GM10248 (cell line): ENCODE measurements at places on chromosomes 4 and X.

DNA sequence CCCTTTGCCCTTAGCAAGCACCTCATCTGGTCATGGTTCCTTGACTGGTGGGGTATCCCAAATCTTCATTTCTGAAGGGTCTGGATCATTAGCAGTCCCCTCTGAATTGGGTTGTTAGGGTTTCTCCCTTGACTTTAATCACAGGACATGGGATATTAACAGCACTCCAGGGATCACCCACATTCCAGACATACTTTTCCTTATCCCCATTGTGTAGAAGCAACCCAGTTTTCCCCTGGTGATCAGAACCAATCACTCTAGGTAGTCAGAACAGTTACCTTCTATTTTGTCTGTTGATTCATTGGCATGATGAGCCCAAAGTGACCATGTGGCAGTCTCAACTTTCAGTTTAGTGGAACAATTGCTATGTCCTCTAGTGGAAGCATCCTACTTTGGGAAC is 29.1 kb upstream of the GRSF1 start:
- DNase-seq, result no peak

DNA sequence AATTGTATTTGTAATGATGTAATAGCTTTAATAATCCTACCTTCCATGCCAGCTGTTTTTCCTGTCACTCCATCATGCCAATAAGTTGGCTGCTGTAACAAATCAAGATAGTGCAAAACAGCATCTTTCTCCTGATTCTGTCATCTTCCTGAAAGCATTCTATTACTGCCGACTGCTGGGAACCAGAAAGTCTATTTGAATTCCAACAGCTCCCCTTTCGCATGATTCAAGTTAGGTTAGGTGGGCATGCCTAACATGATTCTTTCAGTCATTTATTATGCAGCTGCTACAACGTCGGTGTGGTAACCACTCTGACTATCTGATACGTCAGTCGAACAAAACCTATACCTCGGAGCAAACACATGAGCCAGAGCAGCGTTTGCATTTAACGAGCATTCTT is 127.9 kb upstream of the DMD start:
- no peak for DNase-seq

DNA sequence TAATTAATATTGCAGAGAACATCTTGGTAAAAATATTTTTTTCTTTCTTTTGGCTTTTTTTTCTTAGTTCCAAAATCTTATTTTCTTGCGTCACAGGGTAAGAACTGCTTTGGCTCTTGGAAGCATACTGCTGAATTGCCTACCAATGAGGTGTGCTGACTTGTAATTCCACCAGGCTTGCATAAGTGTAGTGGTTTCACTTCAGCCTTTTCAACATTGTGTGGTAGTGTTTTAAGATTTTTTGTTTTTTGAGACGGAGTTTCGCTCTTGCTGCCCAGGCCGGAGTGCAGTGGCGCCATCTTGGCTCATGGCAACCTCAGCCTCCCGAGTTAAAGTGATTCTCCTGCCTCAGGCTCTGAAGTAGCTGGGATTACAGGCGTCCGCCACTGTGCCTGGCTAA is 42.4 kb downstream of the N4BP2 start:
- no peak for DNase-seq

DNA sequence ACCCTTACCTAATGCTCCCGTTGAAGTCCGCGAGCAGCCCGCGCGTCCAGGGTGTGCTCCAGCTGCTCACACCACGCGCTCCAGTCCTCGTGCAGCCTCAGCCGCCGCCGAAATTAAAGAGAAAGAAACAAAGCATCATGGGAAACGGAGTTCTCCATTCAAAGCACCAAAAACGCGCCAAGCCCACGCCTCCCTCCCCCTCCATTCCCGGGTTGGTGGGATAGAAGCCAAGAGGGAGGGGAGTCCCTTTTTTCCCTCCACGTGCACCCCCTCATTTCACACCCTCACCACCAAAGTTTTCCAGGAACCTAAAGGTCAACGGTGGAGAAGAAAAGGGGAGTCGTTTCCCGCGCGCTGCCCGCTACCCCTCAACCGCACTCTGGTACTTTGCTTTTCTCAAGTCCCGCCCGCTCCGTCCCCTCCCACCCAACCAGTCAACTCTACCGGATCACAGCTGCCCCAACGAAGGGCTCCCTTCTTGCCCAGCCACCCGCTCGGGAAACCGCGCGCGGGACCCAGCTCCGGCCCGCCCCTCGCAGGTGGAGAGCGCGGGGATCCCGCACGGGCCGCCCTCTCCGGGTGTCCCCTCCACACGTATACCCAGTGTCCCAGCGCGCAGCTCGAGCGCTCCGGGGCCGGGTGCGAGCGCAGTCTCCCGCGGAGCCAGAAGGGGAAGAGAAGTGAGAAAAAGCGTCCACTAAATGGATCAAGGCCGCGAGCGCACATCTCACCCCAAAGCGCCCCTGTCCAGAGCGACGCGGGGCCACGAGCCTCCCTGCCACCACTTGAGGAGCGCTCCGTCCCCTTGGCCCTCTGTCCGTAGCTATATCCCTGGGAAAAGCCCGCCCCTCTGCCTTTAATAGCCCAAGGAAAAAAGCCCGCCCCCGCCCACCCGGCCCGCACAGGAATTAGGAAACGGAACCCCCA is 65.1 kb upstream of the CCDC160 start:
- peak; percentile 17 for DNase-seq

- DNase-seq, result peak; percentile 34
These were observed 28.2 kb downstream of the SULT1E1 start for GRCh38 chr4:69831646-69832325.

DNA sequence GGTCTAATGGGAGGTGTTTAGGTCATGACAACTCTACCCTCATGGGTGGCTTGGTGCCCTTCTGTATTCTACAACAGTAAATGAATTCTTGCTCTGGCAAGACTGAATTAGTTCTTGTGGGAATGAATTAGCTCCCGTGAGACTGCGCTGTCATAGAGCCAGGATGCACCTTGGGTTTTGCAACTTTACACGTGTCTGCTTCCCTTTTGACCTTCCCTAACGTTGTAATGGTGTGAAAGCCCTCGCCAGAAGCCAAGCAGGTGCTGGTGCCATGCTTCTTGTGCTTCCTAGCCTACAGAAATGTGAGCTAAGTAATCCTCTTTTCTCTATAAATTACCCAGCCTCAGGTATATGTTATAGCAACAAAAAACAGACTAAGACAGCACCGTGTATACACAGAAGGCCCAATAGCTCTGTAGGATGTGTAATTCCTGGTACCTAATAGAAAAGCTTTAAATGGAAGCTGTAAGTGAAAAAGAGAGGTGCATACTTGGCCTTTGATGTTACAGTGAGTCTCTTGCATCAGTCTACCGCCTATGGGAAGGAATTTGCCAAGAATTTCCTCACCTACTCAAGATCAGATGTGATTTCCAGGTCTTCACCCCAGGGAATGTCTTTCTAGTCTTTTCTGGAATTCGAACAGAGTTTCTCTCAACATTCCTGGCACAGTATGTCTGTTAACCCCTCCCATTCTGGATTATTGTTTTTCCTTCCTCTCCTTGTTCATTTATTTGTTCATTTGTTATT is 3.2 kb upstream of the ENPEP start:
- DNase-seq, result no peak

GRCh38 chrX:54427837-54428424 is 12.3 kb upstream of the TSR2 start:
- DNase-seq, result no peak

DNA sequence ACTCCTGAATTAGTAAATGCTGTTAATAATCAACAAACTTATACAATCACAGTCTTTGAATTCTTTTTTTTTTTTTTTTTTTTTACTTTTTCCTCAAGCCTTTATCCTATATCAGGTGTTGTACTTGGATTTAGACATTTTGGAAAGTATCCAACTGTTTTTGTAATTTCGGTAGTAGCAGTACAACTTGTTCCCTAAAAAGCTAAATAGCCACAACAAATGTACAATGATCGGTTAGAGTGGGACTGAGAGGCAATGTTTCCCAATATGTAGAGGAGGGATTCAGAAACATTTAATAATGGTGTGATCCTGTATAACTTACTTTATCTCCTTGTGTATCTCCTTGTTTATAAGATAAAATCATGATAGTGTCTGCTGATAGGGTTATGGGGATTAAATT is 343.1 kb downstream of the GRID2 start:
- no peak for DNase-seq

DNA sequence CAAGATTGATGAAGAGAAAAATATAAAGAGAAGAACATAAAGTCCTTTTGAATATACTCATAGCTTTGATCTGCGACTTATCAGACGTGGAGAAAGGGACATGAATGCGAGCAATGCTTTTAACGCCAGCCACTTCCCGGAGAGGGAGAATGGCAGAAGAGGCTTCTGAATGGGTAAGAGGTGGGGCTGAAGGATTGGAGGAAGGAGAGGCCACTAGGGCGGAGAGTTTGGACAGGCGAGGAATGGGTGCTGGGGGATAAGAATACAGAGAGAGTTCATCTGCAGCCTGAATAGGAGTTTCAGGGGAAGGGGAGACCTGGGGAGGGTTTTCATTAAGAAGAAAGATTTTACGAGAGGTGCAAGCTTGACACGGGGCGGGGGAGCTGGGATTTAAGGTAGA is 2534.9 kb downstream of the PCDH7 start:
- no peak for DNase-seq

DNA sequence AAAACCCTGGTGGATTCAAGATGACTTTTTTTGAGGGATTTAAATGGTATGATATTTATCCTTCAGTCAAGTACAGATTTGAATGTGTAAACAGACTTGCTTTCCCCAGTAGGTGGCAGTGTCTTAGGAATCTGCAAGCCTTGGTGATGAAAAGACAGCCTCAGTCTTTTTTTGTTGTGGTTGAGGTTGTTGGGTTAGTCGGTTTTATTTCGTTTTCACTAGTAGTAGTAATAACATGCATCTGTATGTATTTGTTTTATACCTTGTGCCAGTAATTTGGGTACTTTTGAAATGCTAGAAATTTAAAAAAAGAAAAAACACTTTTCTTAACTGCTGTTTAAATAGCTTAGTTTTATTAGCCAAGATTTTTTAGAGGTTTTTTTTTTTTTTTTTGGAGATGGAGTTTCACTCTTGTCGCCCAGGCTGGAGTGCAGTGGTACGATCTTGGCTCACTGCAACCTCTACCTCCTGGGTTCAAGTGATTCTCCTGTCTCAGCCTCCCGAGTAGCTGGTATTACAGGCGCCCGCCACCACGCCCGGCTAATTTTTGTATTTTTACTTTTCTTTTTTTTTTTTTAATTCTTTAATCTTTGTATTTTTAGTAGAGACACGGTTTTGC is 39.2 kb downstream of the COPS4 start:
- peak; percentile 80 for DNase-seq

DNA sequence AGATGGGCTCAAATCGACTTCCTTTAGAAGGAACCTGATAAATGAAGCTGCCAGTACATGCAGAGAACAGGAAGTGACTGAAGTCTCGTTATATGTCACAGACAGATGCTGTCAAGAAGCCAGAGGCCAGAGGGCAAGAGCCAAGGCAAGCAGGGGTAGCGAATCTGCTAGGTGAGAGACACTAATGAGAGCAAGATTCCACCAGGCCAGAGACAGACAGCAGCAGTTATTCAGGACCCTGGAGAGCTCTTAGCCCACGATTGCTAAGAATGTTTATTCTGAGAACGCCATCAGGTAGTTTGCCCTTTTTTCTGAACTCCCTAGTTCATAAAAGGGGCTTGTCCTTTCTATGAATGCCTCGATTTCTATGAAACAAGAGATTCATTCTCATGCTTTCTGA is 73.7 kb downstream of the BEND2 start:
- DNase-seq, result no peak

- DNase-seq, result no peak
These were observed 1710.5 kb upstream of the TENM3 start for GRCh38 chr4:180532691-180533090.

DNA sequence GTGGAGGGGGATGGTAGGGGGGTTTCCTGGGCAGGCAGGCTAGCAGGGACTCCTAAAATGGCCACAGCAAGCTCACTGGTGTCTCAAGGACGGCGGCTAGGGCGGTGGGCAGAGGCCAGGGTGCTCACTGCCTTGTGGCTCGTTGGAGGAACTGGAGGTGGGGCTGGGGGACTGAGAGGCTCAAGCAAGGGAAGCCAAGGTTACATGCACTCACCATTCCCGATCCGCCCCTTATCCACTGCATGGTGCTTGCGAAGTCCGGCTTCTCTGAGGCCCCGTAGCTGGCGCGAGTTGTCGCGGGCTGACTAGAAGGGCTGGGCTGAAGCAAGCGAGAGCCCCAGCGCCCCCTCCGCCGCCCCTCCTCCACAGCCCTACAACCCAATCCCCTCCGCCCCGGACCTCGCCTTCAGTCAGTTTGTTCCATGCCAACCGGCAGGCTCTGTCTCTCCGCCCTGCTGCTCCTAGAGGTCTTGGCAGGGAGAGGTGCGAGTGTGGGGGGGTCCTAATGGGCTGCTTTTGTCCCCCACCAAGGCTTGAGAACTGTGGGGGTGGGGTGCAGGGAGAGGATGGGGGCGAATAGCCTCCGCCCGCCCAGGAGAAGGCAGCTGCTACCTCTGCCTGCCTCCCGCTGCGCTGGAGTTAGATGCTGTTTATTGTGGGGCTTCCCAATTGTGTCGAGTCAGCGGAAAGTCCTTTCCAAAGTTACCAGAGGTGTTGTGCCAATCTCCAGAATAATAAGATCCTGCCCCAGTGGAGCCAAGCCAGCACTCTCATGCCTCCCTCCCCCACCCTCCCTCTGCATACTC is at the start of gene ARHGEF9:
ARHGEF9 (minus strand) TSS at position 313 of the 806 bp plus-strand sequence; CDS start at position 244, 69 bp downstream.
- DNase-seq, result no peak
